ENCODE measurements at places on chromosomes 5 and 9.

DNA sequence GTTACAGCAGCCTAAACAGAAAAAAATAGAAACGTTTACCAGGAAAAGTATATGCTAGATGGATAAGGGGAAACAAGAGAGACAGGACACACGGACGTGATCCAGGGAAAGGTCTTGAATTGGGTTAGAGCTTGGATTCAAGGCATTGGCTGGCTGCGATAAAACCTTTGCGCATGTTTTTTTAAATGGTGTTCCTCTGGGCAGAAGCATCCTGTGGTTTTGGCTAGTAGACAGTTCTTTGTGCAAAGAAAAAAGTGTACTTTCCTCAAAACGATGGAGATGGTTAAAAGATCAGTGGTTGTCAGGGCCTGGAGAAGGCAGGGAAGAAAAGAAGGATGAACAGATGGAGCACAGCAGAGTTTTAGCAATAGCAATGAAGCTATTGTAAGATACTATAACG lies 37.5 kb upstream of the LIFR start:
- no peak for DNase-seq

DNA sequence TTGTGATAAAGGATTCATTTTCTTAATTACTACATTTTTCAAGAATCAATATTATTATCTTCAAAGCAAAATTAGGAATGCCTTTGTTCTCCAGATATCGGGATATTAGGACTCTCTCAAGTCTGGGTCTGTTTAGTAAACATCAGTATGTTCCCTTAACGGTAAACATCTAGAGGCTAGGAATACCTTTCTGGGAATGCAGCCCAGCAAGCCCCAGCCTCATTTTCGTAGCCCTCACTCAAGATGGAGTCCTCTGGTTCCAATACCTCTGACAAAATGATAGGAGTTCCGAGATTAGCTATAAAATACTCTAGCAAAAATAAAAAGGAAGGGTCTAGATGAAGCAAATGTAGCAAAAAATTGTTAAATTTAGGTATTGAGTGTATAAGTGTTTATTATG lies 84.5 kb downstream of the TEX10 start:
- no peak for DNase-seq

- DNase-seq, result no peak
These were observed 203.7 kb upstream of the SLC24A2 start for GRCh38 chr9:19992556-19992955.

DNA sequence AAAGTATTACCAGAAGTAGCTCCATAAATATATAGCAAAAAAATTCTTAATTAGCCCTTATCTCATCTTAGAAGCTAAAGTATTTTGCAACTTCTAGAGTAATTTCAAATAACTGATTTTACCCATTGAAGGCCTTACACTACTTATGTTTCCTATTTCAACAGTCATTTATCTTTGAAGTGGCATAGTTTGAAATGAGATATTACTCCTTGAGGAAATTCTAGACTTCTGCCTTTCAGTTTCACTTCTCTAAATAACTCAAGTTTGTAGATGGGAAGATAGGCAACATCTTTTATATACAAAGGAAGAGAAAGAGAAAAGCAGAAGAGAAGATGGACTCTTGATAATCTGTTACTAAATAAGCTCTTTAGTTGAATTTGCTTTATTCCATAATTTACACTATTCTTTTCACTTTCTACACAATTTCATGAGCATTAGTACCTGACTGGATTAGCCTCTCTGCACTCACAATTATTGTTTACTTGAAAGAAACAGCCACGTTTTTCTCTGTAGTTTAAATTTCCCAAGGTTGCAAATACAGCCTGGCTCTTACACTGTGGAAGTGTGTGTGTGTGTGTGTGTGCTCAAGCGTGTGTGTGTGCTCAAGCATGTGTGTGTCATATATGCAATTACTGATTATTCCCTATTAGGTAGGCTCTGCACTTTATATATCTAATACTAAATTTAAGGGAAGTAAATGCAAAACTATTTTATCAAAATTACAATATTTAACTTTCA lies 60.6 kb upstream of the EMB start:
- no peak for DNase-seq

GRCh38 chr5:105970919-105971318 lies 1699.8 kb downstream of the EFNA5 start:
- DNase-seq, result no peak

DNA sequence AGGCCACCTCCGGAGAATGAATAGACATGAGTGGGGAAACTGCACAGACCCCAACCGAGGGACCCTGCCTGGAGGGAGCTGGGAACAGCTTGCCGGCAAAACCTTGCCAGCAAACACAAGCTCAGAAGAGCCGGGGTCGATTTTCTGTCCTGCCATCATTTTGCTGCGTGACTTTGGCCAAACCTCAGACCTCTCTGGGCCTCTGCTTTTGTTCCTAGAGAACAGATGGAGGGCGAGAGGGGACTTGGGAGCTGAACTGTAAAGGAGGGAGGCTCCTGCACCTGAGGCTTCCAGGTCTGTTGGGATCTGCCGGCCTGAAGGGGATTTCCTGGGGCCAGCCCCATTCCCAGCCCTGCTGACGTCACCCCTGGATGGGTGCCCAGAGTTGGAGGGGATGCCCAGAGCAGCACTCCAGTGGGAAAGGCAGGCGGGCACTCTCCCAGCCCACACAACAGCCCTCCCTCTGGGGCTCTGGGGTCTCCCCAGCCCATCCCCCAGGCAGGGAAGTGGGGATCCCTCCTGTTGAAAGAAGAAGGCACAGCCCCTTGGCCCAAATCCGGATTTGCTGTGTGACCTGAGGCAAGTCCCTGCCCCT lies 40.4 kb upstream of the SYNPO start:
- DNase-seq, result peak; percentile 79

DNA sequence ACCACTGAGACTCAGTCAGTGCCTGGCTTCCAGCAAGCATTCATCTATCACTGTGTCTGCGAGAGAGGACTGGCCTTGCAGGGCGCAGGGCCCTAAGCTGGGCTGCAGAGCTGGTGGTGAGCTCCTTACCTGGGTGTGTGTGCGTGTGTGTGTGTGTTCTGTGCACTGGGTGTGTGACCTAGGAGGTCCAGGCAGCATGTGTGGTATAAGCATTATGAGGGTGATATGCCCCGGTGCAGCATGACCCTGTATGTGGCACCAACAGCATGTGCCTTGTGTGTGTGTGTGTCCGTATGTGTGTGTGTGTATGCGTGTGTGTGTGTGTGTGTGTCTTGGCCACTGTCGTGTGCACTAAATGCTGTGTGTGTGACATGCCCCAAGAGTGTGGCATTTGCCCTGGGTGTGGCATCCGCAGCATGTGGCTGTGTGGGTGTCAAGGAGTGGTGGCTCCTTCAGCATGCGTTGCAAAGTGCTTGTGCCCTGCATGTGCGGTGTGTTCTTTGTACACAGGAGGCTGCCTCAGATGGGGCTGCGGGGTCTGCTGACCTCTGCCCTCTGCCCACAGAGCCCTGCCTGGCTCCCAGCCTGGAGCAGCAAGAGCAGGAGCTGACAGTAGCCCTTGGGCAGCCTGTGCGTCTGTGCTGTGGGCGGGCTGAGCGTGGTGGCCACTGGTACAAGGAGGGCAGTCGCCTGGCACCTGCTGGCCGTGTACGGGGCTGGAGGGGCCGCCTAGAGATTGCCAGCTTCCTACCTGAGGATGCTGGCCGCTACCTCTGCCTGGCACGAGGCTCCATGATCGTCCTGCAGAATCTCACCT lies 3.3 kb downstream of the FGFR4 start:
- no peak for DNase-seq

DNA sequence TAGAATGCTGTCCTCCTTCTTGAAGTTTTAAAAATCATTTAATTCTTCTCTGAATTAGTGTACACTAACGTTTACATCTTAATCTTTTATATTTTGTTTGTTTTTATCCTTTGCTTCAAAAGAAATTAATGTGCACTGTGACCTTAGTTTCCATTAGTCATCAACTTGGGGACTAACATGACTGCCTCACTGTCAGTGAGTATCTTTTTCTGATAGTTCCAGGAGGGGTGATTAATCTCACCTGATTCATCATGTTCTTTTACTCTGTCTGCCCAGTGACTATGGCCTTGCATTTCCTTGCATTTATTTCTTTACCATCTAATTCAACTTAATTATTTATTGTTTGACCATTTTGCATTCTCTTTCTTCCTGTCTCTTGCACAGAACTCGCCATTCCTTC lies 33.4 kb upstream of the NR3C1 start:
- no peak for DNase-seq

GRCh38 chr9:114386361-114386885 lies 1.4 kb downstream of the AKNA start:
- no peak for DNase-seq

GRCh38 chr9:35500130-35500748 lies 10.3 kb downstream of the RUSC2 start:
- no peak for DNase-seq

DNA sequence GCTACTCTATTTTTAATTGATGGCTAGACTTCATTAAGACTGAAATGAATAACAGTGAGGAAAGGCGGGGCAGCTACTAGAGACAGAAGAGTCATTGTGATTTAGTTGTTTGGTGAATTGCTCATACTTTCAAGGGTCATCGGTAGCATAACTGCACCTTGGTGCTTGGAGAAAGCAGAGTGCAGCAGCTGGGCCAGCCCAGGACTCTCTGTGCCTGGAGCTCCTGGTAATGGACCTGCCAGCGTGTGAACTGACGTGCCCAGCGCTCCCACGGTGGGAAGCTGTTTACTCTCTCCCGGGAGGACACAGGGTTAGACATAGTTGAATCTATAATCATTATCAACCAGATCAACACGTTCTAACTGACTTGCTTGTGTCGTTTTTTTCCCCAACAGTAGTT lies 42.9 kb downstream of the LURAP1L start:
- no peak for DNase-seq
